ENCODE measurements at places on chromosomes 16 and 17.

DNA sequence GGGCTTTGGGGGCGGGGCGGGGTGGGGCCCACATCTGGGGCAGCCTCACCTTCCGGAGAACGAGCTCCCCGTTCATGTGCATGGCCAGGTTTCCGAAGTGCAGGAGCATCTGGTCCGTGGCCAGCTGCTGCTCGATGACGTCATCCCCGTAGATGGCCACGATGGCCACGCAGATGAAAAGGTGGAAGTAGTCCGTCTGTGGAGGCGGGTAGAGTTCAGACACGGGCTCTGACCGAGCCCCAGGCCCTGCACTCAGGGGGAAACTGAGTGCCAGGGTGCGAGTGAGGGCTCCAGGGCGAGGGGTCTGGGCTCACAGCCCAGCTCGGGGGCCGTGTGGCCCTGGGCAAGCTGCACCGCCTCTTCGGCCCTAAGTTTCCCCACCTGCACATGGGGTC is 93.7 kb downstream of the TBC1D16 start:
- no peak for DNase-seq

- DNase-seq, result no peak
These were observed 174.6 kb downstream of the CDH13 start for GRCh38 chr16:82801361-82801760.

DNA sequence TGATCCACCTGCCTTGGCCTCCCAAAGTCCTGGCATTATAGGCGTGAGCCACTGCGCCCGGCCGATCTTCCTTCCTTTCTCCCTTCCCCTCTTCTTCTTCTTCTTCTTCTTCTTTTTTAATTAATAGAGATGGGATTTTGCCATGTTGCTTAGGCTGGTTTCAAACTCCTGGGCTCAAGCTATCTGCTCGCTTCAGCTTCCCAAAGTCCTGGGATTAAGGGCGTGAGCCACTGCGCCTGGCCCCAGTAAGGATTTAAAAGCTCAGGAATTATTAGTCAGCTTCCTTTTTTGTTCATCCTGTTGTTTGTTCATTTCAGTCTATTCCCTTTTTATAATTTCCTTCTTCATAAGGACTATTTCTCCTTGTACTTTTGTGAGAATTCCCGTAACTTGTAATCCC is 32.7 kb upstream of the LRRC37A start:
- DNase-seq, result no peak

DNA sequence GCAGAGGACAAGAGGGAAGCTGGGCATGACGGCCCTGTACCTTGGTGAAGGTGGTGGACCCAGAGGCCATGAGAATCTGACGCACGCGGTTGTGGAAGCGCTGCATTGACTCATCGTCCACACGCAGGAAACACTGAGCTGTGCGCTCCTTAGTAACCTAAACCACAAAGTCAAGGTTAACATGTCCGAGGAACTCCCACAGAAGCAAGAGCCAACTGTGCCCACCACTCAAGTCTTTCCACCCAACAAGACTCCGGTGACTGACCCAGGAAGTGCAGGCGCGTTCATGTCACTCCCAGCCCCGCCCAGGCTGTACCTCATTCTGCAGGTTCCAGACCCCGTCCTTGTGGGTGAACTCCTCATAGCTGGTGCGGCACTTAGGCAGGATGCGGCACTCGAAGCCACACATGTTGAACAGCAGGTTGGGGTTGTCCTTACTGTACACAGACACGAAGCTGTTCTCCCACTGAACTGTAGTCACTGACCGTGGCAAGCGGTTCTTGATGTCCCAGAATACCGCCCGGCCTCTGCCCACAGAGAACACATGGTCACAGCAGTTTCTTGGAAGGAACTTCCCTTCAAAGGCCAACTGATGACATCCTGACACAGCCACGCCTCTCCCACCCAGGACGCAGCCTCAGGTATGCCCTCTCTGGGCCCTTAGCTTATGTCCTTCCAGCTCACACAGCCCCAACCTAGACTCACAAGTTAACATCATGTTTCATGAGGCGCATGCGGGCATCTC is 11.5 kb downstream of the PRPF8 start:
- DNase-seq, result no peak

- DNase-seq, result no peak
These were observed 28.1 kb downstream of the HSBP1 start for GRCh38 chr16:83835586-83836566.

DNA sequence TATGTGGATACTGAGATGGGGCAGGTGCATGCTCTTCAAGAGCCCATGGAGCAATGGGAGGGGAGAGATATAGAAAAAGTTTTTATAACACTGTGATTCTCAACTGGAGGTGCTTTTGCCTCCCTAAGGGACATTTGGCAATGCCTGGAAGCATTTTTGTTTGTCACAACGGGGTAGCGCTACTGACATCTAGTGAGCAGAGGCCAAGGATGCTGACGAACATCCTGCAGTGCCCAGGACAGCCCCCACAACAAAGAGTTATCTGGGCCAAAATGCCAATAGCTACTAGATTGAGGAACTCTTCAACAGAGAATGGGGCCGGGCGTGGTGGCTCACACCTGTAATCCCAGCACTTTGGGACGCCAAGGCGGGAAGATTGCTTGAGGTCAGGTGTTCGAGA is 67.2 kb upstream of the CLEC3A start:
- DNase-seq, result no peak

DNA sequence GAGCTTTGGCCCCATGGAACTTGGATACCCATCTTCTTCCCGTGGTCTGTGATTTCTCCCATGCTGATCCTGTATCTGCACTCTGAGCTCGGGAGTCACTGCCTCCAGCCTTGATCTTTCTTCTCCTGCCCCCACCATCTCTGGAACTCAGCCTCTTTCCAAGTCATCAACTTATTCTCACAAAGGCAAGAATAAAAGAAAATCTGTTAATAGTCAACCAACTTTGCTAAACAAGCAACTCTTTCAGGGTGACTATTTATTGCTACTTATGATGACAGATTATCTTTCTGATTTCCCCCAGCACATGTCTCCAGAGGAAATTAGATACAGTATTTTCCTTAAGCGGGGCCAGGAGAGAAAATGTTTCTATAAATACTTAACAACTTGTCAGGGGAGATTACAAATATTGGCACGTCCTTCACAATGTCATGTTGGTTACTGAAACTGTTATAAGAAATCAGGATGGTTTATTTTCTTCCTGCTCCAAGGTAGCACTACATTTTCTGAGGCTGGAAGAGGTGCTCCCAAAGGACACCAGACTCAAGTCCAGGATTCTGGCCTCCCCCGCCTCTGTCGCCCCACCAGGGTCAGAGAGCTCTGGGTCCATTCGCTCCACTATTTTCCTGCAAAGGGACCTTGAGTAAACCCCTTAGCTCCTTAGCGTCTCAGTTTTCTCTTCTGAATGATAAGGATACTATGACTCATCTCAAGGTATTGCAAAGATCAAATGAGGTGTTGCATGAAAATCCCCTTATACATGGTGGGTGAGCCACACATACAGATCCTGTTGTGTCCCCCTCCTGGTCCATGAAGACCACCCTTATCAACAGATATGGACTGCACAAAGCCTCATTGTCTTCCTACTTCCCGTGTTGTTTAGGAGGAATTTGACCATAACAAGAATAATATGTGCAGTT is 205.2 kb upstream of the WSCD1 start:
- no peak for DNase-seq

DNA sequence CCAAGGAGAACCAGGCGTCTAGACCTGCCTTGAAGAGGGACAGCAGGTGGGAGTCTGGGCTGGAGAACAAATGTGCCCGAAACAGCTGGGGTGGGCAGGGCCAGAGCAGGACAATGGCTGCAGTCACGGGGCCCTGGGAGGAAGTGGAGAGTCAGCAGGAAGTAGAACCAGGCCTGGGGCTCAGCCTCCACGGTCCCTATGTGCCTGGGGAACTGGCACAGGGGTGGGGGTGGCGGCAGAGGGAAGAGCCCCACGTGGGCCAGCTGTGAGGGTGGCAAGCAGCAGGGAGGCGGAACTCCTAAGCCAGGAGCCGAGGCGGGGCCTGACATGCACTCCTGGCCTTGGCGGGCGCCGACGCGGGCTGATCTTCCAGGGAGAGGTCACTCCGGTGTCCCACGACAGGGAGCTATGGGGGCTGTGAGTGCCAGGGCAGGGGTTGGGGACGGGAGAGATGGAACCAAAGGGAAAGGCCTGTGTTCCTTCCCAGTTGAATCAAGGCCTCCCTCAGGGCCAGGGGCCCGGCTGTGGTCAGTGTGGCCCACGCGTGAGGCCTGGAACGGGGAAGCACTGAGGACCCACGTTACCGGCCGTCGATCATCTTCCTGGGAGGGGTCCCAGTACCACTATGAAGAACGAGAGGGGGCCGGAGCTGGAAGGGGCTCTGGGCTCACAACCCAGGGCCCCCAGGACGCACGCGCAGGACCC is 42.7 kb downstream of the TIMM22 start:
- DNase-seq, result no peak
